Bone marrow (tissue), 2 donors: ENCODE measurements at places on chromosomes 3 and 15.

- no peak for DNase-seq
Observed at GRCh38 chr3:167840247-167840646, 104.7 kb downstream of the SERPINI1 start.

DNA sequence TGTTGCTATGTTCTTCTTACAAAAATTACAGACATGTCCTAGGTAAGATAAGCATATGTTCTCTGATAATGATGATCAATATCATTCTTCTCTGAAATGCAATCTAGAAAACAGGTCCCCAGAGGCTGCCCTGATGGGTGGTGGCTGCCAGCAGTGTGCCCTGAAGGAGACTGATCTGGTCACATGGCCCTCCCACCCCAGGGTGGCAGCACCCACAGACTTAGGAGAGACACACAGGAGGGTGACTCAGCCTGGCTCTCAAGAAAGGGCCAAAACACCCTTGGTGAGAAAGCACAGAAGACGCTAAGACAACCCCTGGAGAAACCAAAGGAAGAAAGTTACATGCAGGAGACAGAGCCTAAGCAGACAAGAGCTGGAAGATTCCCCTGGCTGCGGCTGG, 203.7 kb downstream of the TJP1 start:
- DNase-seq: no peak

- DNase-seq: no peak
Observed at GRCh38 chr3:126211569-126211968, 31.2 kb upstream of the ALDH1L1 start.

- DNase-seq: no peak
Observed at GRCh38 chr3:177882124-177882648, 654.0 kb upstream of the KCNMB2 start.

GRCh38 chr3:49017971-49018706, at the start of gene DALRD3:
Gene DALRD3, minus strand, starts transcription at chr3:49018580. Its CDS starts 16 bp downstream, at chr3:49018564.
- DNase-seq: peak; percentile 71

- DNase-seq: no peak
Observed at GRCh38 chr15:96316953-96317629, 13.4 kb upstream of the NR2F2 start.

GRCh38 chr15:87461631-87462030, 794.9 kb downstream of the NTRK3 start:
- DNase-seq: no peak

DNA sequence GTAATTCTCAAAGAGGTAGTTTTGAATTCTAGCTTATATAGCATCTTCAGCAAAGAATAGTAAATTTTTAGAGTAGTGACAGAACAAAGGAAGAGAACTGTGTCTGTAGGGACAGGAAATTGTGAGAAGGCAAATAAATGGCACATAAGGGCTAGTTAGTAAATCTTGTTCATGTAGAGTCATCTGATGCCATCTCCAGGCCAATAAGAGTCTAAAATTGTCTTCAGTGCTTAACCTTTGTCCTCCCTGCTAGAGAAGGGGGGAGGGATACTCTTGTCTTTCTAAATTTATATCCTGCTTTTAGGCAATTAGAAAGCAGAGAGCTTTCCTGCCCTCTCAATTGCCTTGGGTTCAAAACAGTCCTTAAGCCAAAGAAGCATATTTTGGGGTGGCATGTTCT, 87.0 kb upstream of the DNAJC19 start:
- no peak for DNase-seq

DNA sequence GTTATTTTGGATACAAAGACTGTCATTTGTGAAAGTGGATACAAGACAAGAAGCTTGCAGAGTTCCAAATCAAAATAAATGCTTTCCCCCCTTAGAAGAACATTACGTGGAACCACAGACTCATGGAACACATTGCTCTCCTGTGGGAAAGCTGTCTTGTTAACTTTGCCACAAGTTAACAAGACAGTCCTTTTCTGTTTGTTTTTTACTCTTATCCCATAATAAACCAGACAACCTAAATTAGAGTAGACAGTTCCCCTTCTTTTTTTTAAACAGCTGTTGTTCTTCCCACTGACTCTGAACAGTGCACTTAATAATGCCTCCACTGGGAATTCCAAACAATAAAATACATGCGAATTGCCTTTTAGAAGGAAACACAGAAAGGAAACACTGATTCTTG, 255.3 kb upstream of the UBE2E2 start:
- DNase-seq: no peak

DNA sequence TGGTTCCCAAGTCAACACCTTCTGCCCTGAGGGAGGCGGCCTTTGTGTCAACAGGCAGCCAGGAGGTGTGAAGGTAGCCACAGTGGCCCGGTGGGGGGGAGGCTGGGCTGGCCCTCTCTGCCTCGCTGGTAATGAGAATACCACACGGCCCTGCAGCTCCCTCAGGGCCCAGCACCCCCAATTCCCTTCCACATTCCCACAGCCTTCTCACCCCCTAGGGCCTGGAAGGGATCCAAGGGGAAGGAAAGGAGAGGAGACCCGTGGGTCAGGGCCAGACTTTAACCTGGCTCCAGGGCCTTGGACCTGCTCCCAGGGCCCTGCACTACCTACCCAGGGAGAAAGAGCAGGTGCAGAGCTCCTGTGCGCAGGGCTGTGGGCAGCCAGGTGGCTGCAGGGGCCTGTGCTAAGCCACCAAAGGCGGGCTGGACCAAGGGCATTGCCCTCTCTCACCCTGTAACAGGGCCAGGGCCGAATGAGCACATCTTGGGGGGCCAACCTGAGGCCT, 8.7 kb upstream of the MESP2 start:
- no peak for DNase-seq

GRCh38 chr3:16441371-16441875, 72.1 kb downstream of the RFTN1 start:
- DNase-seq: no peak

GRCh38 chr3:100254168-100254777, 6.5 kb upstream of the TBC1D23 start:
- no peak for DNase-seq

- DNase-seq: no peak
Observed at GRCh38 chr15:51706291-51706690, 25.0 kb downstream of the SCG3 start.

DNA sequence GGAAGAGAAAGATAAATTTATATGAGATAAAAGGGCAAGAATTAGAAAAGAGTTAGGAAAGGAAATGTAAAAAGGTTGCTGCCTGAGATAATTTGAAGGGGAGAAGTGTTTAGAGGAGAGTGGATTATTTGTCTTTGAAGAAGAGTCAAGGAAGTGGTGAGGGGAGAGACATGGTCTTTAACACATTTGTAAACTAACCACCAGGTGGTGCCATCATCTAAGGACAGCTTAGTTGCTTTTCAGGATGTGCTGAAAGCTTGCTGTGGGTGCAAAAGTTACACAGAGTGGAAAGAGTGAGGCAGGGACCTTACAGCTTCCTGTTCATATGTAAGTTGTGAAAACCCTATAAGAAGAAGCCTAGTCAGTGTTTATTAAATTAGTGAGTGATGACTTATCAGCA, 114.1 kb upstream of the DNAJC19 start:
- DNase-seq: no peak

DNA sequence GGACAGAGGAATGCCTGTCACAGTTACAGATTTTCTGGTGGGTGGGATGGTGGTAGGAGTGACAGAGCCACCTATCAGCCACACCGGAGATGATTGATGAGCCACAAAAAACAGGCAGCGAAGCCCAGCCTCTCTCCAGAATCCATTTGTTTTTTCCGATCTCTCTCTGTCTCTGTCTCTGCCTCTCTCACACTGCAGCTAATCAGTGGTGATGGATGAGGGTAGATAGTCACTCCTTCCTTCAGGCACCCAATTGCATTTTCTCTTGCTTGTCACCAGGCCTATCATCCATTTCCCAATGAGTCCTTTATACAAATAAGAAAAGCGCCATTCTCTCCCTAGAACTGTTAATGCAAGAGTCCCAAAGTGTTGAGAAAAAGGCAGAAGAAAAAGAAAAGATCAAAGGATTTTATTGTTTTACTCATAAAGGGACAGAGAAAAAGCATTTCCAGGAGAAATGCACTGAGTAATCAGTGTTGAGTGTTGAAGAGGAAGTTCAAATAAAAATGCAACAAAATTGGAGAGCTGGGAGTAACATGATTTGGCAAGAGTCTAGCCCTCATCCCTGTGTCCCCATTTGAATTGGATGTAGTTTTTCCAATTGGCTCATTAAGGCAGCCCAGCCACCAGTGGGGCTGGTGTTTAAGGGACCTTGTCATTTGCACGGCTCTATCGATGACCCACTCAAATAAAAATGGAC, 1089.3 kb downstream of the TUSC7 start:
- no peak for DNase-seq

DNA sequence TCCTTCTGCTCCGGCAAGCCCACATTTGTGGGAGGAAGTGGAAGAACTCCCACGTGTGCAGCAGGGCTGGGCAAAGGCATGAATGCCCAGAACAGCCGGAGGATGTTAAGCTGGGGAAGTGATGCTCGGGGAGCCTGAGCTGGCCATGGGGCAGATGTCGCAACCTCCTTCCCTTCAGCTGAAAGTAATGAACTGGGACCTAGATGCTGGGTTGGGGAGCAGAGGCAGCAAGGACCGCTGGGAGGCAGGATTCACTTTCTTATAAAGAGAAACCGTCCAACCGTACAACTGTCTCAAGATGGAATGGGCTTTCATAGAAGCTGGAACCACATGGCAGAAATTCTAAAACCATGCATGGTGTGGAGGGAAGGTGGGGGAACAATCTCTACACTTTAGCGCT, 290.9 kb downstream of the OCA2 start:
- DNase-seq: no peak

- no peak for DNase-seq
Observed at GRCh38 chr3:102098130-102098885, 249.0 kb downstream of the NFKBIZ start.

- no peak for DNase-seq
Observed at GRCh38 chr3:133934073-133934970, 38.6 kb upstream of the RAB6B start.

- DNase-seq: no peak
Observed at GRCh38 chr3:71428841-71429596, 154.5 kb downstream of the FOXP1 start.

DNA sequence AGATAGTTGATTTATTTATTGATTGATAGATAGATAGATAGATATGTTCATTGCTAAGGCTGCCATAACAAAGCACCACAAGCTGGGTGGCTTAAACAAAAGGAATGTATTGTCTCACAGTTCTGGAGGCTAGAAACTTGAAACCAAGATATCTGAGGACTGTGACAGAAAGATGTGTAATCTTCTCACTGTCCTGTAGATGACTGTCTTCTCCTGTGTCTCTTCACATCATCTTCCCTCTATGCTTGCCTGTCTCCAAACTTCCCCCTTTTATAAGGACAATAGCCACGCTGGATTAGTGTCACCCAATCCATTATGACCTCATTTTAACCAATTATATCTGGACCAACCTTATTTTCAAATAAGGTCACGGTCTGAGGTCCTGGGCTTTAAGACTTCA, 40.9 kb downstream of the GNB4 start:
- DNase-seq: no peak
